ENCODE measurements at places on chromosomes 3 and 15.
A peak's percentile ranks its signal among the peaks of the same experiment; 100 is the strongest.

DNA sequence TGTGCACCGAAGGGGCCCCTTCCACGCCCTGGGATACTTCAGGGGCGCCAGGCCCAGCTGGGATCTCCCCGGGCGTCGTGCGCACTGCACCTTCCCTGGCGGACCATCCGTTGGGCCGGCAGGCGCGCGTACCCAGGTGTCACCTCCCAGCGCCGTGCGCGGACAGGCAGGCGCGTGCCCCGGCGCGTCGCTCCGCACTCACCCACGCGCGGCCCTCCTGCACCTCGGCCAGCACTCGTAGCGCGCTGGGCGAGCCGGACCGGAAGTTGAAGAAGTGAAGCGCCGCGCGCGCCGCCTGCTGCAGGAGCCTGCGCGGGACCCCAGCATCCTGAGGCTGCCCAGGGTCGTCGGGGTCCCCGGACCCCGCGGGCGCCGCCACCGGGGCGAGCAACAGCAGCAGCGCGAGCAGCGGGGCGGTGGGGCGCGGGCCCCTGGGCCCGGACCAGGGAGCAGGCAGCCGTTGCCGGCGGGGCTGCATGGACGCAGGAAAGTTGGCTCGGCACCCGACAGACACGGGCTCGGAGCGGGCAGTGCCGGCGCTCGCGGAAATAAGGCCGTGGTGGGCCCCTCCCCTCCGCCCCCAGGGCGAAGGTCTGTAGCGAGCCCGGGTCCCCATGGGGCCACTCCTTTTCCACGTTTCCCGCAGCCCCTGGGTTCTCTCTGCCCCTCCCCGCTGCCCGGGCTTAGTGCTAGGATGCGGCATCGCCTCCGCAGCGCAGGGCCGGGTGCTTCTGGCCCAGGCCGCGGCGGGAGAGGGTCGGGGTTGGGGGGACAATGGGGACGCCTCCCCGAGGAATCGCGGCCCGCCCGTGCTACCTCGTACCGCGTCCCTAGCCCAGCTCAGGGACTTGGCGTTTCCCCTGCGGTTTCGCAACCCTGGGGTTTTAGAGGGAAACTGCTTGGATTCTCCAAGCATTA, at the start of gene RARRES1:
Gene RARRES1, minus strand, starts transcription at position 520 of the 918 bp plus-strand sequence. Its CDS starts 42 bp downstream, at position 478.
- DNase-seq = peak; percentile 62

DNA sequence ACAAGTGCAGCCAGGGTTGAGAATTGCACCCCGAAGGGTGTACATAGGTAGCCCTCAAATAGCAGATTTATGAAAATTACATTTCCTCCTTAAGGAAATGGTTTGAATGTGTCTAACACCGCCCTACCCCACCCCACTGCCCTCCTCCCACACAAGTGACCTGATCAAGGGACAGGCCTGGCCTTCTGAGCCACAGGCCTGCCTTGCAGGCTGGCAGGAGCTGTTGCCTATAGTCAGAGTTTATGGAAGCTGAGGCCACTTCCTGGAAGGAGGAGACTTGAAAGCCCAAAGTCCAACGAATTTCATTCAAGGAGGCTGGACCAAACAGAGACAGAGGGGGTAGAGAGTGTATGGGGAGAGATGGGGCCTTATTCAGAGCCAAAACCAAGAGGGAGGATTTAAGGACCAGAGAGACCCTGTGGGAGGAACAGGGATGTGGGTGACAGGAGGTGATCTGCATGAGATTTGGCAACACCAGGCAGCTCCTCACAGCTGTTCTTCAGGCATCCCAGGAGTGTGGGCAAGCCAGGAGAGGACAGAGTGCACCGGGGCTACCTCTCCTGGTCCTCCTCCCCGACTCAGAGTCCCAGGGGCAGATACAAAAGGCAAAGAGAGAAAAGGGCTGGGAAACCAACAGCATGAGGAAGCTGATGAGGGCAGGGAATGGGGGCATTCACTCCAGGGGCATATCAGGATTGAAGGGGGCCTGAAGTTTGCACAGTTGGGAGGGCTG, 100.4 kb upstream of the HES1 start:
- DNase-seq = no peak

DNA sequence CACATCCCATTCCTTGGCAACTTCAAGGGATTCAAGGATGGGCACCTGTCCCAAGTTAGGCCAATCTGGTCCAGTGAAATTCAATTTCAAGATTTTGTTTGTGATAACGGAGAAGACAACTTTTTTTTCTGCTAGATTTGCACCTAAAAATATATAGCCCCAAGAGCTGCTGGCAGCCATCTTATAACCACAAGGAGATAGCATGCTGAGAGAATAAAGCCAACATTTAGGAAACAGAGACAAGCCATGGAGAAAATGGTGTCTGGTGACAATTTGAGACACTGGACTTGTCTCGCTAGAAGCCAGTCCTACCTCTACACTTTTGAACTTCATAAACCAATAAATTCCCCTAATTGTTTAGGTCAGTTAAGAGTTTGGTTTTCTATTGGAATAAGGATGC, 5.4 kb downstream of the PARL start:
- DNase-seq = no peak

DNA sequence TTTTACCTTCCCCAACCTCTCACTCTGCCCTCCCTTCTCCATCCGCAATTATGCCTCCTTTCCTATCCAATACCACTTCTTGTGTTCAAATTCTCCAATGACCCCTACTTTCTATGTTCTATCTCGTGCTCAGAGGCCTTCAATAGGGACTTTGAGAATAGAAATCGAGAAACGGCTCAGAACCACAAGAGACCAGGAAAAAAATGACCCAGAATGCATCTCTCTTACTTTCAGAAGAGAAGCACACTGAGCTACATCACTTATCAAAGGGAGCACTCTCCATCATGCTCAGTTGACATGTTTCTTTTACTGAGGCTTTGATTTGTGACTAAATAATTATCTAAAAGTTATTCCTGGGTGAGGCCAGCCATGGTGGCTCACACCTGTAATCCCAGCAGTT, 162.4 kb upstream of the PRICKLE2 start:
- no peak for DNase-seq

DNA sequence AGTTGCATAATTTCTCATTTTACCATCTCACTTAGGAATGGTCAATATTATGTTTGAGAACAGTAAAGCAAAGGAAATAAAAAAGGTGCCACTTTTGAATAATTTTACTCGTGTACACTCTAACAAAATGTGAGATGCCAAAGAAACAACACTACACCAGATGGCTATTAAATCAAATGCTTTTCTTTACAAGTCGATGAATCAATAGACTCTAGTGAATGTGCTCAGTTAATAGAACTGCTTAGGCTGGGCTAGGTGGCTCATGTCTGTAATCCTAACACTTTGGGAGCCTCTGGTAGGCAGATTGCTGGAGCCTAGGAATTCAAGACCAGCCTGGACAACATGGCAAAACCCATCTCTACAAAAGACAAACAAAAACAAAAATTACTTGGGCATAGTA, 87.9 kb downstream of the ZNF609 start:
- no peak for DNase-seq
